ENCODE measurements at places on chromosomes 3 and 15.
A peak's percentile ranks its signal among the peaks of the same experiment; 100 is the strongest.

DNA sequence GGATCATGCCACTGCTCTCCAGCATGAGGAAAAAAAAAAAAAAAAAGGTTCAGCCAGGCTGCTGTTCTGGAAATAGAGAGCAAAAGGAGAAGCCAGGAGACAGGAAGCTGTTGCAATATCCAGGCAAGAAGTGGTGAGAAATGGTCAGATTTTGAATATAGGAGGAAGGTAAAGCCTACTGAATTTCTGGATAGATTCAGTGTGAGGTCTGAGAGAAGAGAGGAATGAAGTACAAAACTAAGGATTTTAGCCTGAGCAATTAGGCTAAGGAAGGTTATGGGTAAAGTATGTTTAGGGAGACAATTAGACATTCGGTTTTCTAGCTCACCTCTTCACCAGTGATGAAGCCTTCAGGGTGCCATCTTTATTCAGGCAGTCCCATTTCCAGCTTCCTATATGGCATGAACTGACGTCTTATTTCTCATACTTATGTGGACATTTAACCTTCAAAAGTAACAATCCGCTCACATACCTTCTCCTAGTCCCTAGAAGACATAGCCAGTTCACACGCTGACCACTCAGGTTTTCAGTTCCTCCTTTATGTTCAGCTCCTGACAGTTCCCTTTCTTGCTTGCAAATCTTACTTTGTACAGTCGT lies 57.2 kb downstream of the KIF9 start:
- DNase-seq, result peak; percentile 13

DNA sequence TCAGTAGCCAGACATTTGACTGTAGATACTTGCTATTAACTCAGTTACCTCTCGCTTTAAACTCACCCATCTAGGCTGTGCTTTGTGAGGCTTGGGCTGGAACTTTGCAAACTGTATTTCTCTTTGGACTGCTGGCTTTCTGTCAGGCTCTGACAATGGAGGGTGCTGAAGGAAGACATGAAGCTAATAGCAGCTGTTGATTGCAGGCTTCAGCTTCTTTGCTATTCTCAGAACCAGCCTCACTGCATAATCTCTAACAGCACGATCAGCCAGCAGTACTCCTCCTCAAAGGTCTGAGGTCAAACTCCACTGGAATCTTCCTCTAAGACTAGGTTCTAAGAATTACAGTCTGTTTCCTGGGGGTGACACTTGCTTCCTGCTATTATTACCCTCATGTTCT lies 295.6 kb downstream of the ZBBX start:
- DNase-seq, result no peak

- peak; percentile 33 for DNase-seq
Observed at GRCh38 chr3:127628788-127629466, at the start of gene PODXL2. TSS of gene PODXL2 (plus strand) at chr3:127629185. CDS start at chr3:127629220, 35 bp downstream.

DNA sequence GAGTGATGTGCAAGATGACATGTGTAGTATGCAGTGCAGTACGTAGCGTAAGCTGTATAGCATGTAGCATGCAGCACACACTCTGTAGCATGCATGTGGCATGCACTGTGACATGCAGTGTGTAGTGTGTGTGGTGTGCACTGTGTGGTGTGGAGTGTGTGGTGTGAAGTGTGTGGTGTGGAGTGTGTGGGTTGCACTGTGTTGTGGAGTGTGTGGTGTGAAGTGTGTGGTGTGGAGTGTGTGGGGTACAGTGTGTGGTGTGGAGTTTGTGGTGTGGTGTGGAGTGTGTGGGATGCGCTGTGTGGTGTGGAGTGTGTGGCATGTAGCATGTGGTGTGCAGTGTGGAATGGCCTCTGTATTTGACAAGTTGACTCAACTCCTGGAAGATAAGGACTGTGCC lies 39.2 kb downstream of the ROPN1B start:
- no peak for DNase-seq

GRCh38 chr3:197224034-197224444 lies 74.4 kb downstream of the DLG1 start:
- DNase-seq, result no peak

DNA sequence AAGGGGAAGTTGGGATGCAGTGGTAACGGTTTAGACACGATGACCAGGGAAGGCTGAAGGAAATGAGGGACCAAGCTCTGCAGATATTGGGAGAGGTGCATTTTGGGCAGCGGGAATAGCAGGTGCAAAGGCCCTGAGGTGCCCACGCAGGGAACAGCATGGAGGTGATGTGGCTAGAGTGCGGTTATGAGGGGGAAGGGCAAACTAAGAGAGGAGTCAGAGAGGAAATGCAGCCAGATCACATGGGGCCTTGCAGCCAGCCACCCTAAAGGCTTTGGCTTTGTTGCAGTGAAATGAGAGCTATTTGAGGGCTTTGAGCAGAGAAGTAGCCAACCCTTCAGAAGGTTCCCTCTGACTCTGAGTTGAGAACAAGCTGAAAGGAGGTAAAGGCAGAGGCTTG lies 2.6 kb downstream of the SPATA12 start:
- no peak for DNase-seq

DNA sequence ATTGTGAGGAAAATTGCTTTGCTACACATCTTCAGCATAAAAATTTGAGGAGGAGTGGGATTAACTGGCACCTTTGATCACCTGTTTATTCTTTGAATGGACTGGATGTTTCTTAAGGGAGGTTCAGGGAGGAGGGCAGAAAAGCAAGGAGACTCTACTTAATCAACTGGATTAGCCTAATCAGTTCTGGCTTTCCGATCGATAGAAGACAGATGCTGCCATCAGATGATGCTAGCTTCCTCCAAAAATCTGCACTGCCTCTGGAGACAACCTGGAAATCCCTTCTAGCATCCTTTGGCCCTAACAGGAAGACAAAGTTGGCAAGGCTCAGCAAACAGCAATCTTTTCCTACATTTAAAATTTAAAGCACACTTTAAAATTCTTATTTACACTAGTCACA lies 197.8 kb downstream of the EBLN2 start:
- DNase-seq, result no peak

- no peak for DNase-seq
Observed at GRCh38 chr3:31100519-31100918, 206.1 kb upstream of the GADL1 start.

DNA sequence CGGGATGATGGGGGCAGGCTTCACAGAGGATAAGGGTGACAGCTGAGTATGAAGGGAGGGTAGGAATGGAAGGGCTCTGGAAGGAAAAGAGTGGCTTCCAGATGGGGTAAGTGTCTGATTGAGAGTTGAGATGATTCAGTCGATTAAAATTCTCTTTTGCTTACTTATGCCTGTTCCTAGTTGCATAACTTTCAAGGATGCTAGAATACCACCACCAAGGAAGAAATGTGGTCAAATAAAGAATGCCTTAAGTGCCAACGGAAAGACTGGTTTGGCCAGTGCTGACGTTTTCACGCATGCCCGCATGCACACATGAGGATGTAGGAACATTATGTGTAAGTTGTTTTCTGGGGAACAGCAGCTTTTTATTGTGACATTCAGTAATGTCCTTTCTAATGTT lies 263.4 kb upstream of the WNT5A start:
- no peak for DNase-seq

DNA sequence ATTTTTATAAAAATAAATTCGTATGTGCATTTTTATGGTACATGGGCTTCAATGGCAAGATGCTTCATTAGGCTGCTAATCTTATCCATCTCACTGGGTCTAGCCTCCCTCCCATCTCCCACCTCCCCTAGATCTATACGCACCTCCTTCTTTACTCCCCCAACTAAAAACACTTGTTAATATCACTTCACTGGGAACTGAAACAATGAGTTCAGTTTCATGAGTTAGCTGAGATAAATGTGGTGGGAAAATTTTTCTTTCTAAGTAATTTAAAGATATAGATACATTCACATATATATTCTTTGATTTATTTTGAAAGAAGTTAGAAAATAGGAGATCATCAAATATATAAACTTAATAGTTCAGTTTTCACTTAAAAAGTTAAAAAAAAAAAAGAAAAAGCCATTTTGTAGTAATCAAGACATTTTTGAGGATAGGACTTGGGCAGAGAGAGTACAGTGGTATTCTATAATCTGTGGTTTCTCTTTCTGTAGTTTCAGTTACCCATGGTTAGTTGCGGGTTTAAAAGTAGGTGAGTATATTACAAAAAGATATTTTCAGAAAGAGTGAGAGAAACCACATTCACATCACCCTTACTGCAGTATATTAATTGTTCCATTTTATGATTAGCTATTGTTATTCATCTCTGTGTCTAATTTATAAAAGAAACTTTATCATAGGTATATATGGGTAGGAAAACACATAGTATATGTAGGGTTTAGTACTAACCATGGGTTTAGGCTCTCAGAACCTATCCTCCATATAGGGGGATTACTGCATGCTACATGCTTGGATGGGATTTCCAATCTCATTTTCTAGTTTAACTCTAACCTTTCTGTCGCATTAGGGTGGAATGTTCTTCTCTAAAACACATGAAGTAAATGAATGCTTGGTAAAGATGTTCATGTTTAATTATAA lies 316.0 kb upstream of the CBLB start:
- DNase-seq, result no peak

GRCh38 chr3:128326051-128326823 lies 140.5 kb downstream of the DNAJB8 start:
- no peak for DNase-seq

- DNase-seq, result no peak
Observed at GRCh38 chr3:123768480-123769355, 115.4 kb downstream of the MYLK start.

GRCh38 chr3:13947912-13948311 lies 68.0 kb upstream of the WNT7A start:
- DNase-seq, result no peak

Measured in GDM1 (cell line).